ENCODE measurements at places on chromosomes 13 and 19.

- DNase-seq: no peak
Observed at GRCh38 chr13:50071379-50071778, 56.1 kb downstream of the KCNRG start.

- no peak for DNase-seq
Observed at GRCh38 chr19:47183601-47184000, 47.4 kb downstream of the BBC3 start.

DNA sequence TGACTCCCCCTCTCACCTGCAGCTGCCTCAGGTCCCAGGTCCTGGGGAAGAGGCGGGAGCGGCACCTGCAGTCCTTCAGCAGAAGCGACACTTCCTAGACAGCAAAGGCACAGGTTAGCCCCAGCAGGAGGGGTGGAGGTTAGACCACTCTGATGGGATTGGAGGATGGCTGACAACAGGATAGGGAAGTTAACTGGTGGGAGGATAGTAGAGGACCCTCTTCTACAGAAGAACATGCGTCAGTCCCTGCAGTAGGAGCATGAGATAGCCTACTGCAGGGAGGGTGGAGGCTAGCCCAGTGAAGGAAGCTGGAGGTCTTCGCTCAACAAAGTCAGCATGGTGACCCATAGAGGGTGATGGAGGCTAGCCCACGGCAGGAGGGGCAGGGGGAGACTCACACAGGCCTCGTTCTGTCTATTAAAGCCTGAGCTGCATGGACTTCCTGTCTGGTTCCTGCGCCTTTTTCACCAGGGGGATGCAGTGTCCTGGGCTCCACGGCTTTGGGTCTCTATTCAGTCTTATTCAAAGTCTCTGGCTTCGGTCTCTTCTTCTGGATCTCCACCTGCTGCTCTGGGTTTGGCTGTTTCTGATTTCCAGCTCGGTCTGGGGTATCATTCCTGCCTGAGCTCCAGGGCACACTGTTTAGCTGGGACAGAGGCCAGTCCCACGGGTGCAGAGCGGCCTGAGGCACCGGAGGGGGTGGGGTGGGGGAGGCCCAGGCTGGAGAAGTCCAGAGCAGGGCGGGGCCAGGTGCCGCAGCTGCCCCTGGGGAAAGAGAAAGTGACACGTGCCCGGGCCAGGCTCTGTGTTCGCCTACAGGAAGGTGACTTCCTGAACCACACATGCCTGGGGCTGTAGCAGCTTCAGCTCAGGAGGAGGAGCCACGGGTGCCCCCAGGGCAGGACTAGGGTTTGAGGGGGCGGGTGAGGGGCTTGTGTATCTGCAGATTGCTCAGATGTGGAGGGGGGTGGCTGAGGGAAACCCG lies 7.3 kb downstream of the IFNL3 start:
- DNase-seq: peak; percentile 26

- no peak for DNase-seq
Observed at GRCh38 chr19:38073841-38074685, 150.0 kb downstream of the DPF1 start.

DNA sequence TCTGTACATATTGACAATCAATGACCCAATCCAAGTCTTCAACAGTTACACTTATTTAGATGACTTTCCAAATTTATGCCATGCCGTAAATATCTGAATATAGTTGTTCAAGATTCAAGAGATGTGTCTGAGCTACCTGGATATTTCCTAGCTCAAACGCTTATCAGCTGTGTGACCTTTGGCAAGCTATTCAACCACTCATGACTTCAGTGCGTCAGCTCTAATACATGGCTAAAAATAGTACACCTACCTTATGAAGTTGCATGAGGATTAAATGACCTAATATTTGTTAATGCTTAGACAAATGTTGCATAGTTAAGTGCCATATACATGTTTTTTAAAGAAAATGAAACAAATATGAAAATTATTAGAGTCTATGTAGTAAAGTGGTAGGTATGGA lies 704.1 kb downstream of the OLFM4 start:
- no peak for DNase-seq

GRCh38 chr19:22144394-22144793 lies 52.4 kb downstream of the ZNF676 start:
- no peak for DNase-seq

- DNase-seq: no peak
Observed at GRCh38 chr13:114096031-114096485, 36.4 kb downstream of the RASA3 start.

GRCh38 chr13:67662997-67663396 lies 432.9 kb upstream of the PCDH9 start:
- DNase-seq: no peak

GRCh38 chr13:114108141-114108761 lies 24.2 kb downstream of the RASA3 start:
- no peak for DNase-seq

DNA sequence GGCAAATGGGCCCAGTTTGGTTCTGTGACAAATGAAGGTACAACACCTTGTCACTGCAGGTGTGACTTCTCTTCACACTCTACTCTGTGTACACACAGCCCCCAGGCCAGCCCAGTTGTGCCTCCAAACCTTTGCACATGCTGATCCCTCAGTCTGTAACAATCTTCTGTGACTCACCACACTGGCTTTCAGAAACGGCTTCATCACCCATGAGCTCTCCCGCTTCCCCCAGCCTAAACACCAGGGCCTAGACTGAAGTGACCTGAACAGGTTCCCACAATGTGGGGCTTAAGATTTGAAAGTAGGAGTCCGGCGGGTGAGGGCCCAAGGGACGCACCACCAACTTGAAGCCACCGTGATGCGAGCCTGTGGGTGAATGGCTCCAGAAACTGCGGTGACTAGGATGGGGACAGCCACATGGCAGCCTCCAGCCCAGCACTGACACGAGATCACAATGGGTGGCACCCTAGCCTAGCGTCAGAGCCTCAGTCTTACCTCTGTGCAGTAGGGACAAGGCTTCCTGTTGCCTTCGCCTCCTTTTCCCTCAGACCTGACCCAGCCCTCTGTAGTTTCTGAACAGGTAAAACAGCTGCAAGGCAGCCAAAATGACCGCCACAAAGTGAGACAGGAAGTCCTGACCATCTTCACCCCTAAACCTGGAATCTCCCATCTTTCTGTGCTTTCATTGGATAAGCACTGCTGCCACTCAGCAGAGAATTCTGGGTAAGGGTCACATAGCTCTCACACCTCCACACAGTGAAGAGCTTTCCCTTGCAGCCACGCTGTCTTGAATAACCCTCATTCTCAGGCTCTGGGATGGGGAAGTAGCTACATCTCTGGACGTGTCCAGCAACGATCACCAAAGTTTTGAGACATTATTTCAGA lies 34.2 kb upstream of the ZNF599 start:
- no peak for DNase-seq

- DNase-seq: no peak
Observed at GRCh38 chr19:15636026-15636425, 4.7 kb upstream of the CYP4F3 start.

DNA sequence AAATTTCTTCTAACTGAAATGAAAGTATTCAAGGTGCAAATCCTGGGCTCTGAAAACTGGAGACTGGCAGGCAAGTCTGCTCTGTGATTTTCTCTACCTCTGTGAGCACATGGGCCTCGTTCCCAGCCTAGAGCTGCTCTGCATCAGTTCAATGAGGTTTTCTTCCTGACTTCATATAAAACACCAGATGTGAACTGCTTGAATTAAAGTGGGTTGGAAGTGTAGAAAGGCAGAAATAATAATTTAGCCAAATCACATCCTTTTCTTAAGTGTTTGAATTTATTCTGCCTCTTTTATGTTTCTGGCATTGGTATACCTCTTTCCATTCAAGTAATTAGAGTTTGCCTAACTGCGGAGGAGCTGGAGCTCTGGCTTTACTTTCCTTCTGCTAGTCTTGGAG lies 540.8 kb downstream of the OLFM4 start:
- no peak for DNase-seq

- no peak for DNase-seq
Observed at GRCh38 chr13:71625694-71626093, 241.3 kb downstream of the DACH1 start.

DNA sequence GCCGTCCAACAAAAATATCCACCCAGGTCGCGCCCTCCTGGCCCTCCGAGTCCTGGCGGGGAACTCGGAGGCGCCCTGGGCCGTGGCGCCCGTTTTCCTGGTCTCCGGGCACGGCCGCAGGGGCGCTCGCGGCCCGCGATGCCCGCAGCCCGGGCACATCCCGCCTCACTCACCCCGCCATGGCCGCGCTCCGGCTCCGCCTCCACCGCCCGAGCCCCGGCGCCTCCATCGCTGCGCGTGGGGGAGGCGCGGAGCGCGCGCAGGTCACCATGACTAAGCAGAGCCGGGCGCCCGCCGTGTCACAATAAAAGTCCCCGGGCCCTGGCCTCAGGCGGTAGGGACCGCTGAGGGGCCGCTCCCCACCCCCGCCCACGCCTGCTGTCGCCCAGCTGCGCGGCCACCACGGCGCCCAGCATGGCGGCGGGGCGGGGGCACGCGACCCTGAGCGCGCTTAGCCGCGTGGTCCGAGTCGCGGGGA lies 593 bp downstream of the KEAP1 start:
- peak; percentile 90 for DNase-seq

DNA sequence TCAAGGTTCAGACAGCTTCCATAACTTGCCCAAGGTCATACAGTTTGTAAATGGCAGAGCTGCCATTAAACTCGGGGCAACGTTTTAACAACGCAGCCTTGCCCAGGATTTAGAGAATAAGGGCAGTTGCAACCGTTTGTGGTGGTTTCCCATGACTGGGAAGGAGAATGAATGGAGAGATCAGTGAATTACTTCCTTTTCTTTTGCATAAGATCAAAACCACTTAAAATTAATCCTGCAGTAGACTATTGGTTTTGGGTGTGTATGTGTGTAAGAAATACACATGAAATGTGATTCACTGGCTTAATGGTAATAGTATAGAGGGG lies 179.1 kb upstream of the MIR17HG start:
- no peak for DNase-seq

- no peak for DNase-seq
Observed at GRCh38 chr19:28217022-28217421, 995.9 kb downstream of the UQCRFS1 start.

DNA sequence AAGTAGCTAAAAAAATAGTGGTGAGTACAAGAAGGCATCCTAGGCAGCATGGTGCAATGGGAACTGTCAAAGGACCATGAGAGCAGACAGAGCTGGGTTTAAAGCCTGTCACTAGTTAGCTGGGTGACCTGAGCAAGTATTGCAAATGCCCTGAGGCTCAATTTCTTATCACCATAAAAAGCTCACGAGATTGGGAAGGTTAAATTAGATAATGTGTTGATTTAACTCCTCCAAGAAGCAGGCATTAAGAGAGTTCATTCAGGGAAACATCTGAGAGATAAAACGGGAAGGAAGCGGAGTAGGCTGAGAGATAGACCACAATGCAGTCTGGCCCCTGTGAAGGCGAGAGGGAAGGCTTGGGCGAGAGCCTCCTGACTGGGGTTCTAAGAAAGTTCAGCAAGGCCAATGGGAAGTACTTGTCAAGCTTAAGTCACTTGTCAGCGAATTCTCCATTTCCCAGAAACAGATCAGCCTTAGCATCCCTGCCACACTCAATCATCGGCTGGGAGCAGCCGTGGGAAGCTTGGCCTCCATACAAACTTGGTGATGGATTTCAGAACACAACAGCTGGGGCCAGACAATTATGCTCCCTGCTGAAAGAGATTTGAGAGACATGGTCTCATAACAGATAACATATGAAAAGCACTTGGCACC lies 105.5 kb downstream of the POU4F1 start:
- no peak for DNase-seq

DNA sequence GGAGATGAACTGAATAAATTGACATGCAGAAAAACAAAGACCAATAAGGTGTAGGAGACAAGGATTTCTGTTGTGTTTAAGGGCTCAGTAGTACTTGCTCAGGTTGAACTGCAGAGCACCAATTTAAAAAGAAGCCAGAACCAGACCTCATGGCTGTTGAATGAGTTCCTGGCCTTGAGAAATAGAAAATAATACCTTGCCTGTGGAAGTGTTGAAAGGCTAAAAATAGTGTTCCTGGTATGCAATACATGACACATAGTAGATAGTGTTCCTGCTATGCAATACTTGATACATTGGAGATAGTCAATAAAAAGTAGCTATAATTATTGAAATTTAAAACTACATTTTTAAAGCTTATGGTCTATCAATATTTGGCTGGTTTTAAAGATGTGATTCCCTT lies 595.8 kb downstream of the PCDH9 start:
- DNase-seq: no peak

GRCh38 chr13:101149735-101150384 lies 266.4 kb downstream of the NALCN start:
- no peak for DNase-seq

GRCh38 chr13:39263531-39263930 lies 225.3 kb downstream of the NHLRC3 start:
- no peak for DNase-seq

DNA sequence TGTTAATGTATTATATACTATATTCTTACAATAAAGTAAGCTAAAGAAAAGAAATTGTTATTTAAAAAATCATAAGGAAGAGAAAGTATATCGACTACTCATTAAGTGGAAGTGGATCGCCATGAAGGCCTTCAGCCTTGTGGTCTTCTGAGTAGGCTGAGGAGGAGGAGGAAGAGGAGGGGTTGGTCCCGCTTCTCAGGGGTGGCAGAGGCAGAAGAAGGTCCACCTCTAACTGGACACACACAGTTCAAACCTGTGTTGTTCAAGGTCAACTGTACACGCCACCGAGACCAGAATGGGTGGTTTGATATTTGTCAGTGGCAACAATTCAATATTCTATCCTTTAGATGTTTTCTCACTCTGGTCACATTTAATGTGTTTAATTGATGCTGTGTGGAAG lies 67.2 kb downstream of the ALOX5AP start:
- DNase-seq: no peak

DNA sequence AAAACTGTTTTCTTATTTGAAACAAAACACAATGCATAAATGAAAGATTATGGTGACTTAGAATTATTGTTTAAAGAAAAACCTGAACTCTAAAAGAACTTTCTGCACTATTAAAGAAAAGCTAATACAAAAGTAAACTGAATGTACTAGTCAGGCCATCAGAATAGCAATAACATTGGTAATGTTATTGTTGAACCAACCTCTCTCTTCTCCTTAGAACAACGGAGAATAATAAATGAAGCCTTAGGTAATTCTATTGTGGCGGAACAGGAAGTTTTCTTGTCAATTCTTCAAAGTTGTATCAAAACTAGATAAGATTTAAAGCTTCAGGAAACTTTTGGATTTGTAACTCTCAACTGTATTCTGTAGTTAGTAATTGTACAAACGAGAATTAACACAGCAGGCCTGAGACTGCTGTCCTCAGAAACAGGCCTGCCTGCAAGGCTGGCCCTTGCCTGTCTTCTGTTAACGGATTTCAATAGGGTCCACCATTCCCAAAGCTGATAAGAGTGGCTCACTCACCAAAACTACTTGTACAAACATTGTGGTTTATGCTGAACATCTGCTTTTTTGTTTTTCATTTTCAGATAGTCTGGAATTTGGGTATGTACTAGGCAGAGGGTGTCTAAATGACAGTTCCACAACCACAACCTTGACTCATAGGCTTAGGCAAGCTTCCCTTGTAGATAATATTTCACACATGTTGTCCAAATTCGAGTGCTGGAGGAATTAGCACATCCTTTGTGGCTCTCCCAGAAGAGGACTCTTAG lies 825.8 kb downstream of the GPC5 start:
- no peak for DNase-seq

GRCh38 chr13:34886987-34887386 lies 55.1 kb upstream of the NBEA start:
- DNase-seq: no peak

GRCh38 chr13:43132257-43132656 lies 108.9 kb downstream of the DNAJC15 start:
- DNase-seq: no peak
